Type B pancreatic cell (in vitro differentiated cells): ENCODE measurements at places on chromosomes 13 and 19.

GRCh38 chr19:41478875-41479756 is 36.2 kb downstream of the ERICH4 start:
- no peak for DNase-seq

- DNase-seq, result no peak
Observed at GRCh38 chr13:79062291-79062690, 343.8 kb downstream of the RBM26 start.

GRCh38 chr19:647566-648284 is 8.0 kb downstream of the FGF22 start:
- no peak for DNase-seq

- no peak for DNase-seq
Observed at GRCh38 chr19:46189971-46190888, 39.3 kb upstream of the IGFL1 start.

DNA sequence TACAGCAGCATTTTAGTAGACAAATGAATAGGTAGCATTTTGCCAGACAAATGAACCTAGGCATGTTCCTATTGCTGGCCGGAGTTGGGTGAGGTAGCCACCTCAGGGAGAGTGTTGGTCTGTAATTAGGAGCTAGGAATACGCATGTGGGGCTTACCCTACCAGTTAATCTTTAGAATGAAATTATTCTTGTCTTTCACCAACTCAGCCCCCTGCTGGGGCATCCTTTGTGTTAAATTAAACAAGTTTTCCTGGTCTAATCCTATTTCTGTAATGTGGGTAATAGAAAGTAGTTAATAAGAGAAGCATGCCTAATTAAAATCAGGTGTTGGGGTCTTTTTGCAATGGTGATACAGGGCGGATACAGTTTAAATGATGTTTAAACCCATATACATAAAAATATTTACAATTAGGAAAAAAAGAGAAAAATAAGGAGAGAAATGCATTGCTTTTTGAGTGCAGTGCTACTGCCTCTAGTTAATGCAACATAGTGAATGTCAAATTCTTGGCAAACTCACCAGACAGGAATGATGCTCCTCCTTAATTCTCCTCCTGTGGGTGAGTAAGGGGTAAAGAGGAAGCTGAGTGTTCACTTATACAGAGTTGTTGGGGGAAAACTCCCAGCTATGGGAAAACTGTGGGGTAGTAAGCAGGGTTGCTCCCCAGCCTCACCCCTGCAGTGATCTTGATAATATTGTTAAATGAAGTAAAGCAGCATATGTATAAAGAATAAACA is 276.4 kb upstream of the EDNRB start:
- DNase-seq, result no peak
